ENCODE measurements at places on chromosomes 1 and 21.

GRCh38 chr1:231153726-231154125 lies 8.1 kb upstream of the TRIM67 start:
- DNase-seq, result no peak

DNA sequence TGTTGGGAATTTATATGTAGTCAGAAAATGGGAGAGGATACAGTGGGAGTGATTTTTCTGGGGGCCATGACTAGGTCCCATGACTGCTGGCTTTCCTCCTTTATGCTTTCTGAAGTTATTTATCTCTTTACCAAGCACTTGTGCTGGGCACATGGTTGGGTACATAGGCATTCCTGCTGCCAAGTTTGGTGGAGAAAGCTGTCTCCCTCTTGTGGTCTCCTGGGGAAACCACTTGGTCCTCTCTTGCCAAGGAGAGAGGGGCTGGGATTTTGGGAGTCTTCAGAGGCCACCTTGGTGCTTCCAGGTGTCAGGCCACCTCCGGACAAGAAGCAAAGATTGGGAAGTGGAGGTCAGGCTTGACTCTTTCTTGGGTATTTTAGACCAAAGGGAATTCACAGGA lies 120.2 kb upstream of the KCNE2 start:
- DNase-seq, result no peak

DNA sequence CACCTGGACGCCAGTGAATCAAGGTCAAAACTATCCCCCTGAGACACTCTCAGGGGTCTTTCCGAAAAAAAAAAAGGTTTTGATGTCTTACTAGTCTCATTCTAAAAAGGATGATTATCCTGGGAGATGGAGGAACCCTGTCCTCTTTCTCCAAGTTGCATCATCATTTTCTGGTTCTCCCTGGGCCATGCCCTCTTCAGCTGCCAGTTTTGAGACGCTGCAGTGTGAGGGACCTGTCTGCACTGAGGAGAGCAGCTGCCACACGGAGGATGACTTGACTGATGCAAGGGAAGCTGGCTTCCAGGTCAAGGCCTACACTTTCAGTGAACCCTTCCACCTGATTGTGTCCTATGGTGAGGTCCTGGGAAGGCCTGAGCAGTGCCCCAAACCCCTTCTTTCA lies 3.5 kb downstream of the FCRLA start:
- DNase-seq, result no peak

DNA sequence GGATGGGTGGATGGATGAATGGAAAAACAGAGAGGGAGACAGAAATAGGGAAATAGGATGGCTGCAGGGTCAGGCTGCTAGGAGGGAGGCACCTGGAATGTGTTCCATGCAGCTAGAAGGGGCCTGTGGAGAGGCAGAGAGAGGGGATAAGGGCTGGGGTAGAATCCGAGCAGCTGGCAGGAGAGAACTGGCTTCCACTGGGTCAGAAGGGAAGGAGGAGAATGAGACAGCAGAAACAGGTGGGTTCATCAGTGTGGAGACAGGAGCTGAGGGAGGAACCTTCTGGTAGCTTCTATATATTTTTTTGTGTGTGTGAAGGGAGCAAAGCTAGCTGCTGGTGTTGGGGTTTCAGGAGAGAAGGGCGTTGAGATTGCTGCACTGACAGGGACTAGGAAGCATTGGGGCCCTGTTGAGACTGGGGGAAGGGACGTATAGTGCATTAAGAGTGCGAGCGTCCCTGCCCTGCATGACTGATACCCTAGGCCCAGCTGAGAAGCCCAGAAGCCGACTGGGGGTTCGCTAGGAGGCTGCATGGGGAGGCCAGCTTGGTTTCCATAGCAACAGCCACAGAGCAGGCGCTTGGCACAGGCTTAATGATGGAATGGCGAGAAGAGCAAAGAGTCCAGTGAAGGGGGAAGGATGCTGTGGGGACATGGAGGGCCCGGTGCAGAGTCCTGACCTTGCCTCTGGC lies 14.8 kb upstream of the KIF21B start:
- DNase-seq, result no peak

DNA sequence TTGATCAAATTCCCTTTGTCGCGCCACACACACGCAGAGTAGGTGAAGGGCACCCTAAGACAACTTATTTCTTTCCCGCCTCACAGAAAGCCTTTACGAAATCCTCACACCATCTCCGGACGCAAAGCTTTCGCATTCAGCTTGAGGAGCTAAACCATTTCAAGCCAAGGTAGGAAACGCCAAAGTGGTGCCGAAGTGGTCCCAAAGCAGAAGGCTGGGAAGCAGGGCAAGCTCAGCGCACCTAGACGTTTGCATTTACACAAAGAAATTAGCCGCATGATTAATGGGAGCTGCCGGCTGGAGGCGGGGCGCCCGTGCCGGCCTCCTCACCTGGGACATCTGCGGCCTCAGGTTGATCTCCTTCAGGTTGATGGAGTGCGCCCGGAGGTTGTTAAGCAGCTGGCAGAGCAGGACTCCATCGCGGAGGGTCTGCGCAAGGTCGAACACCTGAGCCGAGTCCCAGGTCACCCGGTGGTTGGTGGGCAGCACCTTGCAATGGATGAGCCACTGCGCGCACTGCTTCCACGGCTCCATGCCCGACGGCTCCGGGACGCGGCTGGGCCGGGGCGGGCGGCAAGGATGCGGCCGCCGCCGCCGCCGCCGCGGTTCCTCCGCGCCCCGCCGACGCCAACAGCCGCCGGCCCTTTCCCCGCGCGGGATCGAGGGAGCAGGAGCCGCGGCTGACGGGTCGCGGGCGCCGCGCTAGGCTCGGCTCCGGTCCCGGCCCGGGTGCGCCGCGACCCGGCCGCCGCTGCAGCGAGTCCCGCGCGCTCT lies 457 bp downstream of the VAV3 start:
- peak; percentile 79 for DNase-seq

DNA sequence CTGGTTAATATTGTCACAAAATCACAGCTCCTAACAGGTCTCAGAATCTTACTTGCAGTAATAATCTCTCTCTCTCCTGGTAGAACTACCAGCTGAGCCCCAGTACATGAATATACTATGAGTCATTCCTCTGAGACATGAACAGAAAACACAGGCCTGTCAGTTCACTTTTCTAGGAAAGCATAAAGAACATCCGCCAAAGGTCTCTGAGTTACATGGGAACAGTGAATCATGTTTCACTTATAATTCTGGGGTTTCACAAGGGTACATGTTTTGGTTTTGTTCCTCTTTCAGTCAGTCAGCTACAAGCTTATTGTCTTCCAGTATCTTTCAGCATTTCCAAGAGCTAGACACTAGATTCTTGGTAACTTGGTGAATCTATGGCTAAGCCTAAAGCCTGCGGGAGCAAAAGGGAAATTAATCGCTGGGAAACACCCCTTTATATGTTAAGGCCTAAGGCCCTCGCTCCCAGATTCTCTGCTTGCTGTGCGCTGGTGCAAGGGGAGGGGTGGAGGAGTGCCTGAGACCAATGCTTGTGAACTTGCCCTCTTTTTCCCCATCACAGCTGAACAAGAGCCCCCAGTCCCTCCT lies 31.7 kb downstream of the IFNGR2 start:
- peak; percentile 78 for DNase-seq

DNA sequence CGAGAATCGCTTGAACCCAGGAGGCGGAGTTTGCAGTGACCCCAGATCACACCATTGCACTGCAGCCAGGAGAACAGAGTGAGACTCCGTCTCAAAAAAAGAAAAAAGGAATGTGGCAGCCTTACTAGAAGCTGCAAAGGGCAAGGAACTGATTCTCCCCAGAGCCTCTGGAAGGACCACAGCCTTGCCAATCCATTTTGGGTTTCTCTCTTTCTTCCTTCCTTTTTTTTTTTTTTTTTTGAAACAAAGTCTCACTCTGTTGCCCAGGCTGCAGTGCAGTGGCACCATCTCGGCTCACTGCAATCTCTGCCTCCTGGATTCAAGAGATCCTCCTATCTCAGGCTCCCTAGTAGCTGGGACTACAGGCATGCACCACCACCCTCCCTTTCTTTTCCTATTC lies 9.9 kb upstream of the IFNGR2 start:
- DNase-seq, result no peak
